Stimulated activated CD8-positive, alpha-beta memory T cell treated with anti-CD3 and anti-CD28 coated beads, Interleukin-7, amount 100 ng/mL, for 24 hours (primary cell): ENCODE measurements at places on chromosomes 11 and 22.

GRCh38 chr11:25702417-25702816 is 629.5 kb upstream of the ANO3 start:
- DNase-seq: no peak

DNA sequence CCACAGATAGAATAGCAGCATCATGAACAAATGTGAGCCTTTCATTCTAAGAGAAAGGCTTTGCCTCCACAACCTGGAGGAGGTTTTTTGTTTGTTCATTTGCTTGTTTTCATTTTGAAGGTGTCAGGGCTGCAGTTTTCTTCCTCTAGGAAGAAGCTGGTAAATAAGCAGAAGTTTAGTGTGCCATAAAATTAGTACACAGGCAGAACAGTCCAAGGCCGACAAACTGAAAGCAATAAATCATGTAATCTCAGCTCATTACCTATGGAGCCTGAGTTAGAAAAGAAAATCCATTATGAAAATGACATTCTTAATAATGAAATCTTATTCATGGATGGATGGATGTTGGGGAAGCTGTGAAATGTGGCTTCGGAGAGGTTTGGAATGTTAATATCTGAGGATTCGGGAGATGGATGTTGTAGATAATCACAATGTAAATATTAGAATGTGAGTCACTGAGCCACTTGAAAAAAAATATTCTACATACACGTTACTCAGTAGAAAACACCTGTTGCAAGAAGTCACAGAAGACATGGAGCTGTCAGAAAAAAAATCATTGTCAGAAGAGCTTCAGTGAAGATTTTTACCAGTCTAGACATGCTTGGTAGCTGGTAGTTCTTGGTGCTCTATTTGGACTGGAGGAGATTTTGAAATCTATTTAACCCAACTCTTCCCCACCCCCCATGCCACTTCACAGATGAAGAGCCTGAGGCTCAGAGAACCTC is 15.0 kb upstream of the ZDHHC13 start:
- DNase-seq: no peak

DNA sequence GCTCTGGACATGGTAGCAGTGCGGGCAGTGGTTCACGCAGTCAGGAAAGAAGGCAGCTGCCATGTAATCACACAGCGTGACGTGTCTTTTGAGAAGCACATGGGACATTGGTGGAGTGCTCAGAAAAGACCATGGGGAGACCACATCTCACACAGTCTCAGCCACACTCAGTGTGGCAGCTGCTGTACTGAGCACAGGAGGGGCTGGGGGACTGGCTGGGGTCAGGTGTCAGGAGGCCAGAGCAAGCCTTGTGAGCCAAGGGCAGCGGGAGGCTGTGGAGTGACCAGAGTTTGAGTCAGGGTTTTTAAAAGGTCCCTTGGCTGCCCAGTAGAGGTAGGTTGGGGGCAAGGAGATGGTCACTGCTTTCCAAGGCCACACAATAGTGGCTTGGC is 18.5 kb downstream of the CLDN5 start:
- no peak for DNase-seq

DNA sequence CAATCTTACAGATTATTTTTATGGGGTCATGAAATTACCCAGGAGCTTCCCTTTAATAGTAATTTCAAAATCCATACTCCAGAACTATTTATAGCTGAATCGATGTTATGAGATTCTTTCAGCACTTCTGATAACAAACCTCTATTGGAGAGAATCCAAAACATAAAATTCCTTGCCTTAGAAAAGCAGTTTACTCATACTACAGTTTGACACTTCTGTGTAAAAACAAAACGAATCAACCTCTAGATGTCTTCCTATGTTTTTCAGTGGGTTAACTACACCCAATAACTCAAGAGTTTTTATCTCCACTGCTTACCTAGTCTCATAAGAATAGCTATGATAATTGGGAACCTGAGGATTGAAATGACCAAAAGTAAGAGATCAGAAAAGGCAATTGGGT is 35.6 kb downstream of the KIF18A start:
- DNase-seq: no peak

DNA sequence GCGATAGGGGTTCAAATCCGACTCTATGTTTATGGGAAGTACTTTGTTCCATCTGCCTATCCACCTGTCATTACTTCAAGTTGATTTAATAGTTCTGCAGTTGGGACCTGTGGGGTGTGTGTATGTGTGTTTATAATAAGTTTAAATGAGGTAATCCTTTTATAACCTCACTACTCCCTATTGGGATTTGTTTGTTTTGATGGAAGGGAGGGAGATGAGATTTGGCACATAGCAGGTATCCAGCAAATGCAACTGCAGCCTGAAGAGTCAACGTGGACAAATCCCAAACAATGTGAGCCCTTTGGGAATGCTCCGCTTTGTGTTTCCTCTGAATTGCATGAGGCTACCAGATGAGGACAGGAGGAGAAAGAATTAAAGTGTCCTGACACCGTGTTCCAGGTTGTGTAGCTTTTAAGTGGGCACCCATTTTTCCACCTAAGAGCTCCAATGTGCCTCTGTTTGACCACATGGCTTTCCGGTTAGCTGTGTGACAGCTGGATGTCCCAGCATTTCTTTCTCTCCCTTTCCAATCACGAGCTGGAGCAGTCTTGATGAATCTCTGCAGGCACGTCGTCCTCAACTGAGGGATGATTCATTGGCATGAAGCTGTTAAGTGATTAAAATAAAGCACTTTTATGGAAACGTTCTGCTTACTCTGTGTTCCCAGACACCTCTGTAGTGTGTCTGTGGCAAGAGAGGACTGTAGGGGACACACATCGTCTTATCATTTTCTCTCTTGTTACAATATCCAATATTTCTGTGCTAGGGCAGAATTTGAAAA is 610.7 kb downstream of the NTM start:
- DNase-seq: no peak

- DNase-seq: no peak
These were observed 215.1 kb downstream of the PGR start for GRCh38 chr11:100914415-100915110.

GRCh38 chr22:34102633-34103032 is 182.4 kb upstream of the LARGE1 start:
- no peak for DNase-seq

DNA sequence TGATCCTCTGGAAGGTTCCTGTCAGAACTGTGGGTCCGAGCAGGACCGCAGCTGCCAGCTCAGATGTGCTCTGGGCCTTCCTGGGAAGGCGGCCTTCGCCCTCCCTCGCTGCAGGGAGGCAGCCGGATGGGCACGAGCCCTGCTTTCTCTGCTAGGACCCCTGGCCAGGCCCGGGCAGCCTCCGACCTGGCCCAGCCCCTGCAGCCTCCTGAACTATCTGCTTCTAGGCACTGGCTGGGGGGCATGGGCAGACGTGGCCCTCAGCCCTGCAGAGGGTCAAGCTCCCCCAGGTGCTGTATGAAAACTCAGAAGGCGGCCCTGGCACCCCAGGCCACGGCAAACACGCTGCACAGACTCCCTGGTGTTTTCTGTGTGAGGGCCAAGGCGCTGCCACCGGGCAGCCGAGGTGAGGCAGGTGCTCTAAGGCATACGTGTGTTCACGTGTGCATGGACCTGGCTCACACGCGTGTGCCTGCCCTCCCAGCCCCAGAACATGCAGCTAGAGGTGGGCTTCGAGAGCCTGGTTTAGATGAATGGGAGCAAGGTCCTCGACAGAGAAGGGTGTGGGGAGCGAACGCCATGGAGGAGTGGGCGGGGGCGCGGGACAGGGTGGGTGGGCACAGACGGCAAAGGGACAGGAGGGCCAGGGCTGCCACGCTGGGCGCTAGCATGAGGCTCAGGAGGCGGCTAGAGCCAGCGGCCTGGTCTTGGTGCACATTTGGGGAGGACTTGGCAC is 4.3 kb downstream of the LRFN4 start:
- DNase-seq: no peak

- DNase-seq: no peak
These were observed 9.1 kb downstream of the SLC3A2 start for GRCh38 chr11:62889484-62890437.

DNA sequence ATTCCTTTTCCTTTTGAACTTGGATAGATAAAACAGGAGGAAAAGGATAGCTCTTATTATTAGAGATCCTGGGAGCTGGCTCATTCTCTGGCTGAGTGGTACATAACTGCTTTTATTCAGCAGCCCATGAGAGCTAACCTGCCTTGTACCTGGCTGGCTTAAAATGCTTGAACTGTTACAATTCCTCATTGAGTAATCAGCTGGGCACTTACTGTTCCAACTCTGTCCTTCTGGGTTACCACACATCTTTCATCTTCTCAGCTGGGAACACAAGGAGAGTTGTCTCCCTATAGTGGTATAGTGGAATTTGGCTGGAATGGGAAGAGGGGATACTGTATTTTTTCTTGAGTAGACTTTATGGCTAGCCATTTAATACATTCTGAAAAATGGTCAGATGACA is 39.8 kb upstream of the SPTBN2 start:
- no peak for DNase-seq

DNA sequence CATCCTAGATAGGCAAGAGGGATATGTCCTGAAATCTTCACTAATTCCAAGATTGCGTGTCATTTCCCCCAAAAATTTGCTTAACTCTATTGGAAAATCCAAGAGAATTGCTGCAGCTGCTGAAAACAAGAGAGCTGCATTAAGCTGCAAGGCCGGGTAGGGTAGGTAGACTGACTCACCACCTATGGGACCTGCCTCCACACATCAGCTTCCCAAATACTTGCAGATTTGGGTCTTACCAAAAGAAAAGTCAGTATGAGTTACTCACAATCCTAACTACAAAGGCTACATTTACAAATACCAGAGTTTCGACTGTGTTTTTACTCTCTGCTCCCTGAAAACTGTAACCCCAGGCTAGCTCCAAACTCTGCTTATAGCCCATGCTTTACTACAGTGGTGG is 142.5 kb upstream of the TEAD1 start:
- DNase-seq: no peak

DNA sequence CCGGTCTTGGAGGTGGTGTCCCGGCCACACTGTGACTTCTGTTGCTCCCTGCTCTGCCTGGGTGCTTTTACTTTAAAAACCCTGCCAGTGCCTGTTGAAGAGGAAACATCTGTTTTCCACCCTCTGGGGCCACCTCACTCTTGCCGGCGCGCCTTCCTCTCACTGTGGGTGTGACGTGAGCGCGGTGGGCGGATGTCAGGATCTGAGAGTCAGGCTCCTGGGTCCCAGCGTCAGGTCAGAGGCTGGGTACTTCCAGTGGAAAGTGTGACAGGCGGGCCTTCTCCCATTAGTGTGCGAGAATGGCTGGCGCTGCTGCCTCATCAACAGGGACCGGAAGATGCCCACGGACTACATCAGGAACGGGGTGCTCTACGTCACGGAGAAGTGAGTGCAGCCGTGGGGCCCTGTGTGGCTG is 54.2 kb downstream of the GRAMD4 start:
- peak; percentile 82 for DNase-seq

DNA sequence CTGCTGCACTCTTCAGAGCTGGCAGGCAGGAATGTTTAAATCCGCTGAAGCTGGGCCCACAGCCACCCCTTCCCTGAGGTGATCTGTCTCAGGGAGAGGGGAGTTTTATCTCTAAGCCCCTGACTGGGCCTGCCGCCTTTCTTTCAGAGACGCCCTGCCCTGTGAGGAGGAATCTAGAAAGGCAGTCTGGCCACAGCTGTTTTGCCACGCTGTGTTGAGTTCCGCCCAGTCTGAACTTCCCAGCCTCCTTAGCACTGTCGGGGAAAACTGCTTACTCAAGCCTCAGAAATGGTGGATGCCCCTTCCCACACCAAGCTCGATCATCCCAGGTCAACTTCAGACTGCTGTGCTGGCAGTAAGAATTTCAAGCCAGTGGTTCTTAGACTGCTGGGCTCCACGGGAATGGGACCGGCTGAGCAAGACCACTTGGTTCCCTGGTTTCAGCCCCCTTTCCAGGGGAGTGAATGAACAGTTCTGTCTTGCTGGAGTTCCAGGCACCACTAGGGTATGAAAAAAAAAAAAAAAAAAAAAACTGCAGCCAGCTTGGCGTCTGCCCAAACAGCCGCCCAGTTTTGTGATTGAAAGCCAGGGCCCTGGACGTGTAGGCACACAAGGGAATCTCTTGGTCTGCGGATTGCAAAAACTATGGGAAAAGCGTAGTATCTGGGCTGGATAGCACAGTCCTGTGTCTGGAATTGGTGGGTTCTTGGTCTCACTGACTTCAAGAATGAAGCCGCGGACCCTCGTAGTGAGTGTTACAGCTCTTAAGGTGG is 127.4 kb downstream of the SPON1 start:
- DNase-seq: no peak

DNA sequence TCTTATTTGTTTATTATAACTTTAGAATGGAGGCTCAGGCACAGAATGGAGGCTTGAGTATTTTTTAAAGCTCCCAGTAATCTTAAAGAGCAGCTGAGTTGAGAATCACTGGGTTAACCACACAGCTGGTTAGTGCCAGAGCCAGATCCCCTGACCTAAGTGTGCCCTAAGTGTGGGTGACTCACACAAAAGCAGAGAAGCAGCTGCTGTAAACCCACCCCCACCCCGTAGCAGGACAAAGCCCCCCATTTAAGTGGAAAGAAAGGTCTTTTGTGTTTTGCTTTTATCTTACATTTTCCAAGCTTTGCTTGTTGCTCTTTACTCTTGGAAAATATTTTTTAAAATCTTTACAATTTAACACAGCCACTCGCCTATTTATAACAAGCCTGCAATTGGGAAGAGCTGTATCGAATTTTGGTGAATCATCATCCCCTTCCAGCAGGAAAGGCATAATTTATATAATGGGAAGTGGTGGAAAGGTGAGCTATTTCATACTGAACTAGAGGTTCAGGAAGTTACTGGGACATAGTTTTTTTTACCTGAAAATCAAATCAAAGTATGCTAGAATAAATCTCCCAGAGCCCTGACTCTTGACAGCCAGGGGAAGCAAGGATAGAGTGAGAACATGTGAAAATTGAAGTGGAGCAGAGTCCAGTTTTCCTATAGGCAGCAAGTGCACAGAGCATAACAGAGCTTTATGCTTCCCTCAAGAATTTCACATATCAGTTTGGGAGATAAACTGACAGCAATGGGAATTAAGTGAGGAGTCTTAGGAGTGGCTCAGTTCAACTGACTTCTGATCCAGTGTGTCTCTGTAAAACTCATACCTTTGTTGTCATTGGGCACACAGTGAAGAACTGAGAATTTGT is 405.7 kb downstream of the AASDHPPT start:
- no peak for DNase-seq

DNA sequence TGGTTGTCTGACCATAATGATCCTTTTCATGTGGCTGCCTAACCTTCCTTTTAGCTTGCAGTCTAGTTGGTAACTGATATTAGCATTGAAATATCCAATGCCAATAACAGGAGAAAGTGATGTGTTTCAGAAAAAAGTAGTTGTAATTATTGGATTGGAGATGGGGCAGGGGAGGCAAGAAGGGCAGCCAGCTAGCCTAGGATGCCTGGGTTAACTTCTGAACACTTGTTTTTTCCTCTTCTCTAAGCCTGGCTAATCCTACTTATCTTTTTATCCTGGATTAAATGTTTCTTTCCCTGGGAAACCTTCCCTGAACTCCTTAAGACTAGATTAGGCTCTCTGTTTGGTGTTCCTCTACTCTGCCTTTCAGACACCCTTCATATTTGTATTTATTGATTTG is 380.2 kb downstream of the TMEM135 start:
- no peak for DNase-seq
